Smooth muscle cell of the umbilical artery (primary cell): ENCODE measurements at places on chromosomes 12 and 14. TPM values are rescaled to one million over a fixed set of nuclear protein-coding genes. Genes with fewer than 3 reads are reported as not detected.

Gene ZNF268
- 25.2 and 30.6 TPM in 2 replicates for total RNA-seq

Gene GNB3
- 3.6 and 4.7 TPM in 2 replicates for total RNA-seq

Gene TESPA1
- not detected in 2 replicates for total RNA-seq

Gene SPPL3
- 6.5 and 8.5 TPM in 2 replicates for total RNA-seq

Gene TOMM20L
- total RNA-seq = not detected in 2 replicates

Gene MYO1H
- not detected in 2 replicates for total RNA-seq

Gene VAMP1
- 5.3 and 7.4 TPM in 2 replicates for total RNA-seq

Gene NCKAP5L
- 25.5 and 27.0 TPM in 2 replicates for total RNA-seq

Gene KRT2
- total RNA-seq = not detected in 2 replicates

Gene TAS2R30
- total RNA-seq = 5.0 and 8.9 TPM in 2 replicates

Gene SMOC1
- total RNA-seq = not detected in 2 replicates

Gene AMHR2
- total RNA-seq = not detected in 2 replicates

Gene PDE3A
- total RNA-seq = 0.46 and 2.7 TPM in 2 replicates

Gene RXYLT1
- total RNA-seq = 16.0 and 19.3 TPM in 2 replicates

Gene LRFN5
- 5.6 and 9.2 TPM in 2 replicates for total RNA-seq

Gene SLC24A4
- not detected in 2 replicates for total RNA-seq

Gene ALDH2
- 24.1 and 30.3 TPM in 2 replicates for total RNA-seq

Gene SRRM4
- total RNA-seq = under 0.01 TPM in 1 of 2 replicates, not detected in the other

Gene TDRD9
- 0.30 and 0.60 TPM in 2 replicates for total RNA-seq

Gene GARIN6
- total RNA-seq = not detected in 2 replicates

Gene OR6J1
- not detected in 2 replicates for total RNA-seq

Gene OR6C3
- not detected in 2 replicates for total RNA-seq

Gene HOXC10
- 6.2 and 10.7 TPM in 2 replicates for total RNA-seq

Gene SMCO2
- 0.89 and 1.4 TPM in 2 replicates for total RNA-seq

Gene GUCY2C
- not detected in 2 replicates for total RNA-seq

Gene RIPK3
- total RNA-seq = not detected in 2 replicates

Gene AP5M1
- 17.2 and 34.5 TPM in 2 replicates for total RNA-seq

Gene CLEC6A
- total RNA-seq = not detected in 2 replicates

Gene ARID2
- total RNA-seq = 13.7 and 19.7 TPM in 2 replicates

Gene E2F7
- 2.4 and 17.9 TPM in 2 replicates for total RNA-seq

Gene ABCB9
- total RNA-seq = 8.9 and 9.2 TPM in 2 replicates

Gene IFI27
- total RNA-seq = 21.5 and 34.1 TPM in 2 replicates

Gene EPYC
- not detected in 2 replicates for total RNA-seq

Gene VASH1
- total RNA-seq = 6.8 and 11.2 TPM in 2 replicates

Gene KRT85
- not detected in 2 replicates for total RNA-seq

Gene MIP
- not detected in 2 replicates for total RNA-seq

Gene GDF3
- not detected in 2 replicates for total RNA-seq

Gene LHX5
- not detected in 2 replicates for total RNA-seq

Gene B4GALNT1
- total RNA-seq = 3.3 and 7.1 TPM in 2 replicates

Gene OS9
- 386 and 569 TPM in 2 replicates for total RNA-seq

Gene PYM1
- 22.5 and 24.1 TPM in 2 replicates for total RNA-seq
